Bladder microvascular endothelial cell (primary cell): ENCODE measurements at places on chromosomes 12 and 14. TPM values are rescaled to one million over a fixed set of nuclear protein-coding genes. Genes with fewer than 3 reads are reported as not detected.

The GLIPR1L2 gene
- 0.38 TPM in 1 of 2 replicates, not detected in the other for total RNA-seq

The NEUROD4 gene
- total RNA-seq: not detected in 2 replicates

The HCAR2 gene
- not detected in 2 replicates for total RNA-seq

The OR6J1 gene
- total RNA-seq: not detected in 2 replicates

The IL22 gene
- total RNA-seq: not detected in 2 replicates

The KRT77 gene
- total RNA-seq: not detected in 2 replicates

The C12orf50 gene
- total RNA-seq: not detected in 2 replicates

The RNASE4 gene
- total RNA-seq: 4.0 and 9.3 TPM in 2 replicates

The TPCN1 gene
- 4.9 and 11.8 TPM in 2 replicates for total RNA-seq

The FAR2 gene
- 20.4 and 65.9 TPM in 2 replicates for total RNA-seq

The MAGOHB gene
- 9.9 and 30.7 TPM in 2 replicates for total RNA-seq

The CCDC85C gene
- 11.5 and 15.6 TPM in 2 replicates for total RNA-seq

The AGAP2 gene
- under 0.01 and 0.06 TPM in 2 replicates for total RNA-seq

The NPC2 gene
- total RNA-seq: 239 and 247 TPM in 2 replicates

The POTEM gene
- total RNA-seq: not detected in 2 replicates

The ZNF705A gene
- total RNA-seq: under 0.01 and 0.16 TPM in 2 replicates

The DAO gene
- not detected in 2 replicates for total RNA-seq

The IL31 gene
- not detected in 2 replicates for total RNA-seq

The CLEC1B gene
- total RNA-seq: not detected in 2 replicates

The ASCL1 gene
- total RNA-seq: not detected in 2 replicates

The NXPH4 gene
- under 0.01 TPM in 1 of 2 replicates, not detected in the other for total RNA-seq

The MANSC4 gene
- not detected in 2 replicates for total RNA-seq

The GALNT8 gene
- 0.13 TPM in 1 of 2 replicates, not detected in the other for total RNA-seq

The KRT78 gene
- not detected in 2 replicates for total RNA-seq

The DHRS1 gene
- total RNA-seq: 6.9 and 10.8 TPM in 2 replicates

The TAS2R20 gene
- total RNA-seq: 1.6 and 8.5 TPM in 2 replicates

The FOXN4 gene
- total RNA-seq: not detected in 2 replicates

The CYP46A1 gene
- total RNA-seq: 0.13 and 0.16 TPM in 2 replicates

The ACTN1 gene
- 165 and 533 TPM in 2 replicates for total RNA-seq

The CD163 gene
- total RNA-seq: not detected in 2 replicates

The ARHGEF25 gene
- under 0.01 and 2.5 TPM in 2 replicates for total RNA-seq

The SIX6 gene
- total RNA-seq: not detected in 2 replicates

The LRRIQ1 gene
- under 0.01 and 0.57 TPM in 2 replicates for total RNA-seq

The NRXN3 gene
- 0.16 and 0.19 TPM in 2 replicates for total RNA-seq

The DPF3 gene
- 0.97 and 11.4 TPM in 2 replicates for total RNA-seq

The SLC22A17 gene
- total RNA-seq: 0.97 and 3.7 TPM in 2 replicates

The MTA1 gene
- total RNA-seq: 32.5 and 62.4 TPM in 2 replicates

The OTX2 gene
- not detected in 2 replicates for total RNA-seq

The PTPN21 gene
- total RNA-seq: 3.4 and 13.5 TPM in 2 replicates

The PLEKHH1 gene
- total RNA-seq: 0.16 and 0.31 TPM in 2 replicates

The CTSG gene
- not detected in 2 replicates for total RNA-seq

The TAS2R9 gene
- 0.13 TPM in 1 of 2 replicates, not detected in the other for total RNA-seq

The ANO2 gene
- 39.2 and 96.8 TPM in 2 replicates for total RNA-seq

The KCNMB4 gene
- 0.32 and 0.57 TPM in 2 replicates for total RNA-seq

The LRTM2 gene
- not detected in 2 replicates for total RNA-seq

The CCDC196 gene
- not detected in 2 replicates for total RNA-seq

The TMEM19 gene
- 35.9 and 49.4 TPM in 2 replicates for total RNA-seq
